Mononuclear cell (primary cell): ENCODE measurements at places on chromosomes 11 and 22. TPM values are rescaled to one million over a fixed set of nuclear protein-coding genes. Genes with fewer than 3 reads are reported as not detected.

The OR52A1 gene
- total RNA-seq = not detected

The OR6M1 gene
- not detected for total RNA-seq

The VPS51 gene
- total RNA-seq = 397 TPM

The CYP2D6 gene
- 0.84 TPM for total RNA-seq

The ENTHD1 gene
- 0.10 TPM for total RNA-seq

The MN1 gene
- 4.5 TPM for total RNA-seq

The CCND1 gene
- total RNA-seq = 1.3 TPM

The TRPM5 gene
- 0.10 TPM for total RNA-seq

The CD3E gene
- total RNA-seq = 136 TPM

The SCN2B gene
- not detected for total RNA-seq

The DUSP8 gene
- total RNA-seq = 12.5 TPM

The IMMP1L gene
- total RNA-seq = 11.6 TPM

The GRM5 gene
- total RNA-seq = not detected

The SLC22A25 gene
- not detected for total RNA-seq

The TRIM64C gene
- total RNA-seq = not detected

The TREH gene
- not detected for total RNA-seq

The APLNR gene
- not detected for total RNA-seq

The OR5B21 gene
- not detected for total RNA-seq

The IGSF9B gene
- 4.3 TPM for total RNA-seq

The SMC1B gene
- total RNA-seq = 0.10 TPM

The KCNK7 gene
- total RNA-seq = 1.7 TPM

The CECR2 gene
- total RNA-seq = 0.10 TPM

The CLMP gene
- total RNA-seq = 0.10 TPM

The RAG1 gene
- 0.52 TPM for total RNA-seq

The CLCF1 gene
- 11.0 TPM for total RNA-seq

The CLDN5 gene
- total RNA-seq = 9.3 TPM

The BACE1-AS gene
- total RNA-seq = 0.52 TPM

The SHANK2 gene
- total RNA-seq = 0.21 TPM
